Astrocyte of the hippocampus (primary cell): ENCODE measurements at places on chromosomes 7 and 10.
A peak's percentile ranks its signal among the peaks of the same experiment; 100 is the strongest.

DNA sequence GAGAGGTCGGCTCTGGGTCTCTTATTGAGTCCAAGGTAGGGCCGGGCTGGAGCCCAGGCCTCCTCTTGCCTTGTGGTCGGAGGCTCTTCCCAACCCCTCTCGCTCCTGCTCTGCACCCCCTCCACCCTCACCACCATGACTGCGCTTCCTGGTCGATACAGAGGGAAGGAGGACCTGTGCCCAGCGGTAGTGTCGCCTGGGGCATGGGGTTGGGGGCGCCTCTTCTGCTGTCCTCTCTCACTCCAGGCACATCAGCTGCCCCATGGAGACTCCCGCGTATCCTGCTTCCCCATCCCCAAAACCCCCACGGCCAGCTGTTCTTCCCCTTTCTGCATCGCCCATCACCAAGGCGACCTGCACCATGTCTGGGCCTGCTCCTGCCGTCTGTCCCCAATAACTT is 44.4 kb downstream of the TMEM270 start:
- DNase-seq = no peak

DNA sequence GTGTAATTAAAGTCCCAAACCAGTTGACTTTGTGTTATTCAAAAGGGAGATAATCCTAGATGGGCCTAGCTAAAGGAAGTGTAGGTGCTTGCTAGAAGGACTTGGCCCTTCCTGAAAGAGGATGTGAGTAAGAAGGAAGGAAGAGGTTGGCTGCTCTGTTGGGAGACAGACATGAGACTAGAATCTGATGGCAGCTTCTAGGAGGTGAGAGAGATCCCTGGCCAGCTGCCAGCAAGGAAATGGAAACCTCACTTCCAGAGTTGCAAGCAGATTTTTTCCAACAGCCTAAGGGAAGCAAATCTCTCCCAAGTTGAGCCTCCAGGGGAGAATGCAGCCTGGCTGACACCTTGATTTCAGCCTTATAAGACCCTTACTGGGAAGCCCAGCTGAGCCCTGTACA is 368.4 kb upstream of the ZMIZ1 start:
- no peak for DNase-seq

DNA sequence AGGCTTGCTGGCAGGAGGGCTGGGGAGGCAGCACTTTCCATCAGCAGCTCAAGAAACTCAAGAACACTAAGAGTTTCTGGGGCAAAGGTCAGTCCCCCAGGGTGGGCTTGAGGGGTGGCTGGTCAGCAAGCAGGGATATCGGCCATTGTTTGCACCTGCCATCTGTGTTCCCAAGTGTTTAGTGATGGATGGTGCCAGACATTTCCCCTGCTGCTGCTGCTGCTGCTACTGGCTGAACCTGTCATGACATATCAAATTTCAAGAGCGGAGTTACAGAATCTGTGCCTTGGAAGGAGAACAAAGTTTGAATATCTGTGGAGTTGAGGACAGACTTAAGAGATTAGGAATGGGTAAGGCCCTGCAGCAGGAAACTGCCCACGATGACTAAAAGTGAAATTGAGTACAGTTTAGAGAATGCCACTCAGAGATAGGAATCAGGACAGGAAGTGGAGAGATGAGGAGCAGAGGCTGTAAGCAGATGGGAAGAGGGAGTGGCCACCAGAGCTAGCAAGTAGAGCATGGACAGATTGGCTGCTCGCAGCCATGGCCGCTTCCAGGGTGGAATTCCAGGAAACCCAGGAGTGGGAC is 39.2 kb upstream of the PPP1R3C start:
- DNase-seq = no peak

DNA sequence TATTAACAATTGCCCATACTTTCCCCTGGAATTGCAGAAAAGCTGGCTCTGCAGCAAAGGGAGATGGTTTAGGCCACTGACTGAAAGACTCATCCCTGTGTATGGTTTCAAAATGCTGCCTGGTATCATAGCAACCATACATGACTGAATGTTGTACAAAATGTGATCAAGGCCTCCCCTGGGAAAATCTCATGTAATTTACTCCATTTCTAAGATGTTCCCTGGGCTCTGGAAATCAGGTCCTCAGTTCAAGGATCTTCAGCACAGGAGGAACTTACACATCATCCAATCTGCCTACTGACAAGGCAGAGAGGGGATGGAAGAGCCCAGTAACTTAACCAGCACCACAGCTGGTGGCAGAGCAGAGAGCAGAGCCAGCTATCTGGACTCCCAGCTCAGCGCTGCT is 111.8 kb downstream of the JAZF1 start:
- no peak for DNase-seq

DNA sequence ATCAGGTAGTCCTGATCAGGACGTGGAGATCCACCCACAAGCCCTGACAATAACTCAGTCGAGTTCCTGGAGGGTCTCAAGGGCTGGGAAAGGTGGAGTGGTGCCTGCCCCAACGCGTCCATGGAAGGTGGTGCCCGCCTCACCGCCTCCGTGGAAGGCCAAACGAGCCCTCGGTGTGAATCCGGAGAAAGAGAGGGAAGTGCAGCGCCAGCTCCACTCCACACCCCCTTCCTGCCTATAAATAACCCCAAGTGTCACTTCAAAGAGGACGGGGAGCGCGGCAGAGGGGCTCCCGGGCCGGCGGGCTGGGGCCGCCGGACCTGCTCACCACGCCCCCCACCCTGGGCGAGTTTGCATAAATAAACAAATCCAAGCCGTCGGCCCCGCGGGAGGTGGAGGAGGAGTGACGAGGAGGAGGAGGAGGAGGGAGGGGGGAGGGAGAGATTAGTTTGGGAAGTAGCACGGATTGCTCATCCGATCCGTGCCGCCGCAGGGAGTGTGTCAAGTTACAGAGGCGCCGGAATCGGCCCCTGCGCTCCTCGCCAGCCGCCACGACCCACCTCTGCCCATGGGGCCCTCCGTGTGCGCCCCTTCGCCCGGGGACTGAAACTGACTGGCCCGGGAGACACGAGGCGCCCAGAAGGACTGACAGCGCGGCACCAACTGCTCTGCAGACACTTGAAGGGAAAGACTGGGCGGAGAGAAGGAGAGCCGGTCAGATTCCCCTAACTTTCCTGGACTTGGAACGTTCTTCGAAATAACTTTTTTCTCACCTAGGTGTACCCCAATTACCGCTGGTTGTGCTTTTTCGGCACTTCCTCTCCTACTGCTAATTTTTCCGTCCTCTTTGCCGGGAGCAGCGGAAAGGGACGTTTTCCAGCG is at the start of gene COL13A1:
TSS of gene COL13A1 (plus strand) at position 473 of the 882 bp plus-strand sequence. CDS start 518 bp downstream, outside the sequence.
- peak; percentile 66 for DNase-seq

DNA sequence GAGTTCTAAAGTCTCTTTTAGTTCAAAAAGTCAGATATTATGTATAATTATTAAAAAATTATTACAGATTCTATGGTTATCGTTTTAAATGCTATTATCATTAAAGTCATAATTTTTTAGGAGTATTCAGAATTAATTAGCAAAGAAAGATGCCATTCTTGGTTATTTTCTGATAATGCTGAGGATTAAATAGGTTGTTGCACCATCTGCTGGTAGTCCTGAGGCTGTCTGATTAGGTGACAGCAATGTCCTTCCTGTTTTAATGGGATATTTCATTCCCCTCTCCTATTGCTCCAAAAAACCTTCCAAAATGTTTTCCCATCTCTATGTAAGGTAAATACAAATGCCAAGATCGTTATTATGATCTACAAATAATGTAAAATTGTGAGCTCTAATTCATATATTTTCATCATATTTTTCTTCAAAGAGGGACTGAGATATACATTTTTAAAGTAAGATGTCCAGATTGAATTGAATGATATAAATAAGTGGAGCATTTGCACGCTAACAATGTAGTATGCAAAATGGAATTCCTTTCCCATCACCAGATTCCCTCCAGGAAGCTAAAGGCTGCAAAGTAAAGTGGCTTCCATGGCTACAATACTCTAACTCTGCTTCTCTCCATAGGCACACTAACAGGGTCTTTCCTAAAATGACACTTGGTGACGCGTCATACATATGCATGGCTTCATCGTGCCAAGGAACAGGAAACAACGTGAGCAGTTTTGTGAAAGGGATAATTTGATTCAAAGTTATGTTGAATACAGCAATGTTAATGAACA is 58.8 kb upstream of the AKR1E2 start:
- DNase-seq = peak; percentile 65

DNA sequence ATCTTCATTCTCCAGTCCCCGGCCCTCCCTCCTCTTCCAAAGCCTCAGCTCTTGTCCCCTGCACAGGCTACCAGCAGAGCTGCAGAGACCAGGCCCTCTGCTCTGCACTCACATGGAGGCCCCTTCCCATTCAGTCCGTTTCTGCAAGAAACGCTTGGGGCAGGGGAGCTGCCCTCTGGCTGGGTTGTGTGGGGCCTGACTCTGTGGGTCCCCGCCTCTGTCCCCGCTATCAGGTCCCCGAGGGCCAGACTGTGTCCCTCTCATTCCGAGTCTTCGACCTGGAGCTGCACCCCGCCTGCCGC is 1.5 kb downstream of the PCOLCE start:
- peak; percentile 50 for DNase-seq

DNA sequence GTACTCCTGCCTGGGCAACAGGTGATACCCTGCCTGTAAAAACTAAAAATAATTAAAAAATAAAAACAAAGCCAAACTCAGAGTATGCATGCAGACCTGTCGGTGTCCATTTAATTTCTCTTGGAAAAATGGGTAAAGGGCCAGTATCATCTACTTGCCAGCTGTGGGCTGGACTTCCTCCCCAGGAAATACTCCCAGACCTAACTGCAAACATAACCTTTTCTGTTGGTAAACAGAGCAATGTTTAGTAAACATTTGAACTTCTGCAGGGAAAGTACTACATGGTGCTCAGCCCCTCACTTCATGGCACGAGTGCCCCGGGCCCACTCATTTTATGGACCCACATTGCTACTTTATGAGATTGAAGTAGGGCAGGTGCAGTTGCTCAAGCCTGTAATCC is 10.2 kb upstream of the TMEM248 start:
- DNase-seq = no peak

DNA sequence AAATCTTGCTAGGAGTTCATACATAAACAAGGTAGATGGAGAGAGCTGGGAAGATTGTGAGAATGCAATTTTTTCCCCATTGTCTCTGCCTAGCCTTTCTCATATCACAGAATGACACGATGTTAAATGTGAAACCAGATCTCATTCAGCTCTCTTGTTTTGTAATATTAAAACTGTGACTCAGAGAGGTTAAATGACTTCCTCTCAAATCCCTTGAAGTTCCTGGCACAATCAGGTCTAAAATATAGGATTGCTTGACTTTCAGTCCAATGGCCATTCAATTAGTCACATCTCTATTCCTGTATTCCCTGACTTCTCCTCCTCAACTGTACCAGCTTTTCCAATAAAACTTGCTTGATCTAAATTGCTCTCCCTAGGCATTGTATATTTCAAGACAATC is 3.1 kb downstream of the ANKRD22 start:
- DNase-seq = peak; percentile 42

GRCh38 chr10:59362144-59362958 is at the start of gene FAM13C:
Gene FAM13C, minus strand, starts transcription at chr10:59362549. Its CDS starts 89 bp downstream, at chr10:59362460.
- peak; percentile 84 for DNase-seq

- no peak for DNase-seq
Observed at GRCh38 chr7:14937581-14937980, 35.0 kb upstream of the DGKB start.

- DNase-seq = peak; percentile 73
Observed at GRCh38 chr7:106775552-106775936, 89.5 kb upstream of the PIK3CG start.

- no peak for DNase-seq
Observed at GRCh38 chr10:97509120-97509680, 10.5 kb downstream of the UBTD1 start.

DNA sequence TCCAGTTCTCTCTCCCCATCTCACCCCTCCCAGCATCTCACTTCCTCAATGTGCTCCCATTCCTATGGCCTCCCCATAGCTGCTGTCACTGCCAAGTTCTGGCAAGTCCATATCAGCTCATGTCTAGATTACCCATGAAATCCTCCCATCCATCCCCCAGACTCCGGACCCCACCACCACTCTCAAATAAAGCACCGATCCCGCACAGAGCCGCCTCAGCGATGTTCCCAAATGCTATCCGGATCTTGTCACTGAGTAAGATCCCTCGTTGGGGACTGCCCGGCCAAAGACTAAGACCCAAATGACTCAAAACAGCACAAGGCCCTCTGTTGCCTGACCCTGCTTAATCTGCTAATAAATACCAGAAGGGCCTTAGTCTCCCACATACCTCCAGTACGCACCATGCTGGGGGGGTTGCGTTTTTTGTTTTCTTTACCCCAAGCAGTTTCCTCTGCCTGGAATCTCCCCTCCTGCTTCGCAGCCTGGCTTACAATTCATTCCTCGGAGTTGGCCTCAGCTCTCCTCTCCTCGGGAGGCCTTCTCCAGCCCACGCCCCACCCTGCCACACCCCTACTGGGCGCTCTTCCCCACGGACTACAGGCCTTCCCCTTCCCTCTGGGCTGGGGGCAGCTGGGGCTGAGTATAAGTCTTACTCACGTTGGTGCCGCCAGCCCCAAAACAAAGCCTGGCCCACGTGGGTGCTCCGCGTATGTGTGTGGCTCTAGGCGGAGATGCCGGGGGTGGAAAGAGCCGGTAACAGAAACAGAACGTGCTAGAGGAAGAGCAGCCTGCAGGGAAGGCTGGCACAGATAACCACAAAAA is 1.8 kb upstream of the DUSP5 start:
- peak; percentile 90 for DNase-seq

- peak; percentile 92 for DNase-seq
Observed at GRCh38 chr10:30436191-30436611, 2.2 kb downstream of the MAP3K8 start.

- DNase-seq = no peak
Observed at GRCh38 chr10:94549221-94549620, 3.6 kb downstream of the HELLS start.

GRCh38 chr7:134966691-134967090 is 19.6 kb upstream of the AGBL3 start:
- DNase-seq = no peak

DNA sequence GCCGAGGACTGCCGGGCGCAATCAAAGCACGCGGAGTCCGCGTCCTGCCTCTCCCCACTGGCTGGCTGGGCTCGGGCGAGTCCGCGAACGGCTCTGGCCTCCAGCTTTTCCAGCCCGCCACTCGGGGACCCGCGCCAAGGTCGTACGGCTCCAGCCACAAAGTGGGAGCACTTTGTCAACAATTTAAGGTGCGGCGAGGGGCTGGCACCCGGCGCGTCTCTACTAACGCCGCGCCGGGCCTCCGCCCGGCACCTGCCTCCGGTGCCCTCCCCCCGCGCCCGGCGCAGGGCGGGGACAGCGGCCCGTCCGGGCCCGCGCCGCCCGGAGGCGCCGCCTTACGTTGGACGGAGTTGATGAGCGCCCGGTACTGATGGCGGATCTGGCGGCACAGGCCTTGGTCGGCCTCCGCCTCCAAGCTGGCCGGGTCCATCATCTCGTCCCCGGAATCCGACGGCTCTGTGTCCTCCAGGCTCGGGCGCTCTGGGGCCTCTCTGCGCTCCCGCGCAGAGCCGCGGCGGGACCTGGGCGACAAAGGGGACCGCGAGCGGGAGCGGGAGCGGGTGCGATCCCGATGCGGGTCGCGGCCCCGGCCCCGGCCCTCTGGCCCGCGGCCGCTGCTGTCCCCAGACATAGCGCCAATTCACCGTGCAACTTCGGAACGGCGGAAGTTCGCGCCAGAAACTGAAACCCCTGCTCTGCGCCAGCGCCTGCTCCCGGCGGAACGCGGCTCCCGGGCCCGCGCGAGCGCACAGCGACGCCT is at the start of gene NSMCE4A:
TSS of gene NSMCE4A (minus strand) at position 683 of the 760 bp plus-strand sequence. CDS start at position 631, 52 bp downstream.
- DNase-seq = peak; percentile 90

- DNase-seq = no peak
Observed at GRCh38 chr7:46432708-46433107, 511.6 kb upstream of the IGFBP3 start.

GRCh38 chr7:107969856-107970255 is 33.1 kb downstream of the LAMB1 start:
- DNase-seq = no peak
